ENCODE measurements at places on chromosomes 5 and 9. TPM values are rescaled to one million over a fixed set of nuclear protein-coding genes. Genes with fewer than 3 reads are reported as not detected.

The ADGRD2 gene
- not detected for total RNA-seq

The PLAC8L1 gene
- not detected for total RNA-seq

The OLFML2A gene
- 47.6 TPM for total RNA-seq

The CYSTM1 gene
- total RNA-seq, result 31.0 TPM

The RASGRF2 gene
- total RNA-seq, result 1.6 TPM

The SPAAR gene
- not detected for total RNA-seq

The CDC37L1 gene
- 19.1 TPM for total RNA-seq

The ZFP2 gene
- 1.3 TPM for total RNA-seq

The PHYHD1 gene
- total RNA-seq, result 8.8 TPM

The OR1J2 gene
- total RNA-seq, result 0.24 TPM

The FAM193B gene
- total RNA-seq, result 32.9 TPM

The ADAMTS19 gene
- under 0.01 TPM for total RNA-seq
